HT1080 (cell line): ENCODE measurements at places on chromosomes 5 and 9. TPM values are rescaled to one million over a fixed set of nuclear protein-coding genes. Genes with fewer than 3 reads are reported as not detected.
A peak's percentile ranks its signal among the peaks of the same experiment; 100 is the strongest.

The SPACA9 gene
- 2.6 and 5.5 TPM in 2 replicates for total RNA-seq

The SMIM33 gene
- total RNA-seq: not detected in 2 replicates

The PFN3 gene
- not detected in 2 replicates for total RNA-seq

The IFNA21 gene
- not detected in 2 replicates for total RNA-seq

The CNTFR gene
- total RNA-seq: not detected in 2 replicates

The COL15A1 gene
- 0.13 and 0.14 TPM in 2 replicates for total RNA-seq

The OBP2B gene
- total RNA-seq: not detected in 2 replicates

The ANKRD18A gene
- total RNA-seq: not detected in 2 replicates

The DMGDH gene
- 0.24 TPM in 1 of 2 replicates, not detected in the other for total RNA-seq

DNA sequence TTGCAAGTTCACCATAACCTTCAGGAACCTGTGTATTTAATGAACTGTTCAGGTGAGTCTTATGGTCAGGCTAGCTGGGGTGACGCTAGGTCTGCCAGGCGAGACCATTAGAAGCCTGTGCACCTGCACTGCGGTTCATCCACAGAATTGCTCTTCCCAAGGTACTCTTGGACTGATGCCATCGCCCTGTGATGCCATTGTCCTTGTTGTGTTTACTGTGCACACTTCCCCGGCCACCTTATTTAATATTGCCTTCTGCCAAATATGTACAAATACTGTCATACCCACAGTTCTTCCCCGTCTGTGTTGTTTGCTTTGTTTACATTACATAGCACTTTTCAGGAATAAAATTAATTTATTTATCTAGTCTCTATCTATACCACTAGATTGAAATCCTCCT, 66.3 kb downstream of the RCL1 start:
- no peak for DNase-seq

DNA sequence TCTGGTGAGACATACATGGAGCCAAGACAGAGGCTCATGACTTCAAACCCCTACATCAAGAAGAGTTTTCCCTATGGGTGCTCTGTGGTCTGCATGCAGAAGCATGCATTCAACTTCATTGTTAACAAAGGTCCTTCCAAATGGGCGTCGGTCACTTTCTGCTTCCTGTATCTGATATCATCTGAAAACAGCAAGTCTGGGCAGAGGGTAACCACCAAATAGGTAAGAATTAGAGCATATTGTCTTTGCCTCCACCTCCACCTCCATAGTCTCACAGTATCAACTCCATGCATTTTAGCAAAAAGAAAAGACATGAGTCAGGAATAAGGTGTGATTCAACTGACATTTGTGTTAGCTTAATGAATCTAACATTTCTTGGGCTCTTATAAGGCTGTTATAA, 462.9 kb downstream of the DMRT2 start:
- no peak for DNase-seq

DNA sequence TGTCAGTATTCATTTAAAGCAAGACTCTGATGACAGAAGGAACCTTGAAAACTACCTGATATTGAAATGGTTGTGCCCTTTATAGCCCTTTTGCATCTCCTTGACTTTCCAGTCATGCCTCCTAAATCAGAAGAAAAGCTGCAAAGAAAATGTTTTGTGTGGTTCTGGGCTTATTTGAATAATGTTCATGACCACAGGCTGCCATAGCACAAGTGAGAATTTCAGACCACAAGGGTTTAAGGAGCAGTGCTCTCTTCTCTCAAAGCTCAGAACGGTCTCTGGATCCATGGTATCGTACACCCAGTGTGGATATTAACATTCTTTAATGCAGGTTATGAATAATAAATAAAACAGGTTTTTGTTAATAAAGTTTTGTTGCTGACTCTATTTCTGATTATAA, 54.2 kb downstream of the GPR107 start:
- no peak for DNase-seq

DNA sequence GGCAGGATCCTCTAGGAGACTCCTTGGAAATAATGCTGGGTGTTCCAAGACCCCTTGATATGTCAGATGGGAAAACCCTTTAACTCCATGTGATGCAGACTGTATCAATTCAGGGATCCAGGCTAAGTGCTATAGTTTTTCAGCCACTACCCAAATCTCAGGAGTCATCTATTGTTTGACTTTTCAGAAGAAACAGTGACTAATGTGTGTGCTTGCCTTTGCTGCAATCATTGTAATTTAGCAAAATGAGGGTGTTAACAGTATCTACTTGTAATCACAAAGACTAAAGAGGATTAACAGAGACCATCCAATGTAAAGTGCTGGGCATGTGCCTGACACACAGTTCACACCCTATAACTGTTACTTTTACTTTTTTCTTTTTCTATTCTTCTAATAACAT, 309.6 kb upstream of the RFX3 start:
- DNase-seq: no peak

- no peak for DNase-seq
These were observed 911.9 kb downstream of the DTWD2 start for GRCh38 chr5:118076490-118076889.

GRCh38 chr5:173765029-173765644, 123.0 kb upstream of the CPEB4 start:
- no peak for DNase-seq

GRCh38 chr9:4970970-4971641, 14.0 kb upstream of the JAK2 start:
- no peak for DNase-seq

- DNase-seq: no peak
These were observed 106.3 kb downstream of the TENT4A start for GRCh38 chr5:6819521-6819920.

GRCh38 chr9:23219471-23219870, 606.6 kb downstream of the ELAVL2 start:
- no peak for DNase-seq

DNA sequence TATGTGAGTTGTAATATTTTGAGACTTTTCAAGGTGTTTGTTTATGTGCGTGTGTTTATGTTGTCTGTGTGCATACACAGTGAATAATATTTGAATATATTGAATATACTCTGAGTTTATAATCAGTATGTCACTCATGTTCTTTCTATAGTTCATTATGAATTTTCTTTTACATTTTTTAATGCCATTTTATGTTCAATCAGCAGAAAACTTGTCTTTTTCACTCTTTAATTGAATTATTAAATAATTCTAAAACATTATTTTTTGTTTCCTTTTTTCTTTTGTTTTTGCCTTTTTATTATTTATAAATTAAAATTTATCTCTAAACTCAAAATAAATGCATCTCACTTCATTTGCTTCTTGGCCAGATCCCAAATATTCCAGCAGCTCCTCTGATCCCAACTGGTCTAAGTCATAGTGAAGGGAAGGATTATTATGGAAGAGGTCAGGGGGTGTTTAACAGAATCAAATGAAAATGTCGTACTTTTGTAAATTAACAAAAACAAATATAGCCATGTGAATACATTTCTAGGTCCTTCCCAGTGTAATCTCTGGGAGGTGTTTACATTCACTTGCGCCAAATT, 188.9 kb downstream of the KDM4C start:
- DNase-seq: no peak

DNA sequence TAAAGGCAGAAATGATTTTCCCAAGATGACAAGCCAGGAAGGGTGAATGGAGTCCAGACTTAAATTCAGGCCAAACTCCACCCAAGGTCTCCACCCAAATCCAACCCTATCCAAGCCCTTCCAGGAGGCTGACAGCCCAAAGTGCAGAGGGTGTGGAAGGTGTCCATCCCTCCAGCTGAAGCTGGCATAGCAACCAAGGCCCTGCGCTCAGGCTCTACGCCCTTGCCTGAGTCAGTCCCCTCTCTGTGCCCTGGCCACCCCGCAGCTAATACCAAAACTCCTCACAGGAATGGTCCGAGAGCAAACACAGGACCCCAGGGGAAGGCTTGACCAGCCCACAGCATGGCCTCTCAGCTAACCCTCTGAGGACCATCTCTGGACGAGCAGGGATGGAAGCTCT, 2.1 kb downstream of the SEPTIN8 start:
- DNase-seq: no peak

- DNase-seq: peak; percentile 68
These were observed at the start of gene ARRDC1 for GRCh38 chr9:137605121-137606004. Gene ARRDC1, plus strand, starts transcription at chr9:137605686. Its CDS starts 32 bp downstream, at chr9:137605718.

DNA sequence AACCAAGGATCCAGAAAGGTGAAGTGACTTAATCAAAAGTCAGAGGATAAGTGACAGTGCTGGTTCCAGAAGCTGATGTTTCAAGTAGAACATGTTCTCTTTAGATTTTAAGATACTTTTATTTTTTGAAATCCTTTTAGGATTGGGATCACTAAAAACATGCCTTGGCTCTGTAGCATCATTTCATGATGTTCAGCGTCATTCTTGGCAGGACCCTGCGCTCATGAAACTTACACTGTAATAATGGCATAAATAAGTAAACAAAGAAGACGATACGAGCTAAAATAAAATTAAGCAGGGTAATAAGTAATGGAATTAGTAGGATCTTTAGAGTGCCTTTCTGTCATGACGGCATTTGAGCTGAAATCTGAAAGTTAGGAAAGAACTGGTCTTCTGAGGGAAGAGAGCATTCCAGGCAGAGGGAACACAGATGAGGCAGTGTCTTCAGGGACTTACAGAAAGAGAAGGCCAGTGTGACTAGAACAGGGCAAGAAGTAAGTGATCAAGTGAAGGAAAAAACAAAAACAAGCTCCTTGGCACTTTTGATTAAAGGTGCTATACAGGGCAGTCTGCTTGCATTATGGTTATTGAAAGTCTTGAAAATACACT, 19.9 kb downstream of the CTNNA1 start:
- no peak for DNase-seq

DNA sequence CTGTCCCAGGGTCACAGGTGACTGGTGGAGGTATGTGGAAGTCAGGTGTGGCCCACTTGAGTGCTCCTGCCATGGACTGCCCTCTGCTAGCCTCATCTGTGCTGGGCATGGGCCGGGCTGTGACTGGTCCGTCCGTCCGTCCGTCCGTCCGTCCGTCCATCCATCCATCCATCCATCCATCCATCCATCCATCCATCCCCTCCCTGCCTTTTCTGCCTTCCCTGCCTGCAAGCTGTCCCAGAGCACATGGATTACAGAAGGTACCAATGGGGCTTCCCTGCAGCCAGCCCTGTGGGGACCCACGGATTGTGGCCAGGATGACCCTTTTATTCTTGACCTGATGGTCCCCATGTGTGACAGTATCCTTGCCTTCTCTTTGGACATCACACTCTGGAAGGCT, 92.5 kb downstream of the MACROH2A1 start:
- DNase-seq: no peak

DNA sequence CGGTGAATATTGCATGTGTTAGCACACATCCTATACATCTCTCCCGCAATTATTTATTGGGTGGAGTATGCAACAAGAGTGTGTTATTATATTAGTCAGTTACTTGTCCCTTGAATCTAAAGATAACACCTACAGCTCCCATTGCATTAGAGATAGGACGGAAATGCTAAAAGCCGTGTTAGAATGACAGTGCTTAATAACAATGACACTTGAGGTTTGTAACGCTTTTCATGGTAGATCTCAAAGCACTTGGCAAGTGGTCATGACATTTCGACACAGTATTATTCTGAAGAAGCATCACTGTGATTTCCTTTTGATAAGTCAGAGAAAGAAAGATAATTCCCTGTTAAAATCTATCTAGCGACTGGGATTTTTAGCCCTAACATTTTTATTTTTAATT, 33.4 kb upstream of the TRIO start:
- DNase-seq: no peak

- DNase-seq: no peak
These were observed 68.1 kb downstream of the GALNT12 start for GRCh38 chr9:98875536-98875935.

GRCh38 chr9:89497257-89497963, 503 bp downstream of the SEMA4D start:
- DNase-seq: no peak

DNA sequence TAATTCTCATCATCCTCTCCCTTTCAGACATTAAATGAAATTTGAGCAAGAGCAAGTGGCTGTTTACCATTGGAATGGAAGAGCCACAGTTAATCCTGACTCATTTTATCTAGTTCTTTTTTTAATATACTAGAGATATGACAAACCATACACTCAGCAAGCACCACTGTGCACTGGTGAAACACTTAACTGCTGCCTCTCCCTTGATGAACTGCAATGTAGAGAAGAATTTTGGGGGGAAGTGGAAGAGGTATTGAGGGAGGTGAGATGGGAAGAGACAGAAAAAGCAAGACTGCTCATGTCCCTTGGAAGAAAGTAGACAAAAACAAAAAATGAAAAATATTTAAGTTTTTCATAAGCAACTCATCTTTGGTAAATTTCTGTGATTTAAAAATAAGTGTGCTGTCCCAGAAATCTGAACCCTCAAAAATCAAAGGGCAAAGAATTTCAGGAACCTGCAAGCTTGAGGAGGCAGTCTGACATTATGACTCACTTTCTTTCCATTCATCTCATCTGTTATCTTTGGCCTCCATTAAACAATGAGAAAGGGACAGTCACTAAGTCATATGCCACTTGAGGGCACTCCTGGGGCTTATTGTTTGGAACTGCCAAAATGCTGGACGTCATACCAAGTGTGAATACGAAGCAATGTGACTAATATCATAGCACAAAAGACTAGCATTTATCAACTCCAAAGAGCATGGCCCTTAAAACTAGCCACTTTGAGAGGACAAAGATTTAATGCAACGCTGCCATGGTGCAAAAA, 566.8 kb upstream of the DMAC1 start:
- DNase-seq: peak; percentile 87

- no peak for DNase-seq
These were observed 61.0 kb upstream of the PCA3 start for GRCh38 chr9:76703270-76703669.

DNA sequence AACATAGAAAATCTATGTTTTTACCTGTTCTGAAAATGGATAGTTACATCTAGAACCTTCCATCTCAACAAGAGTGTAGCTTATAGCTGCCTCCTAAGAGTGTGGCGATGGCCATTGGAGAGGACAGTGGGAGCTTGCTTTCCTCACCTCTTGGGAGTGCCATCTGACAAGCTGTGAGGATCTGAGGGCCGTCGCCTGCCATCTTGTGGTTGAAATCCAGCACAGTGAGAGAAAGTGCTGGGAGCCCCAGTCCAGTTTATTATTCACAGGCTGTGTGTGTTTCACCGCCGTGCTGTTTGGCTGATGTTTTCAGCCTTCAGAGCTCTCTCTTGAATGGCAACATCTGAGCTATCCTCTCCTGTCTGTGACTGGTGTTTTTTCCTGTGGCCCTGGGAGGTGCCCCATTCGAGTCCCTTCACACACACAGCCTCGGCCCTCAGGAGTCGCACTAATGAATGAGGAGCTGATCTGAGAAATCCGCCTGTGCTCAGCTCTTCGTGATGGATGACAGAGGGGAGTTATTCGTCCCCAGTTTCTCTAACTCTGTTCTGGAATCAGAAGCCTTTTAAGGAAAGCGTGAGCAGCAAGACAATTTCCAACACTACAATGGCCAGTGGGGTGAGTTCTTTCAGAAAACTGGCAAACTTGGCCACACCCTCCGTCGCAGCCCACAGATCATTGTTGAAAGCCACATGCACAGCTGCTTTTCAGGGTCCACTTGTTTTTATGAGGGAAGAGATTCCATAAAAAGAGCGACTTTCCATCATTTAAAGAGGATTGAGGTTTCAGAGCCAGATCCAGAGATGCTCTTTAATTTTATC, 170.3 kb downstream of the PDZD2 start:
- DNase-seq: peak; percentile 70

GRCh38 chr5:41600731-41601130, 90.3 kb upstream of the PLCXD3 start:
- DNase-seq: no peak

- DNase-seq: no peak
These were observed 105.3 kb downstream of the THBS4 start for GRCh38 chr5:80140496-80140895.
